ENCODE measurements at places on chromosomes 1 and 21.

DNA sequence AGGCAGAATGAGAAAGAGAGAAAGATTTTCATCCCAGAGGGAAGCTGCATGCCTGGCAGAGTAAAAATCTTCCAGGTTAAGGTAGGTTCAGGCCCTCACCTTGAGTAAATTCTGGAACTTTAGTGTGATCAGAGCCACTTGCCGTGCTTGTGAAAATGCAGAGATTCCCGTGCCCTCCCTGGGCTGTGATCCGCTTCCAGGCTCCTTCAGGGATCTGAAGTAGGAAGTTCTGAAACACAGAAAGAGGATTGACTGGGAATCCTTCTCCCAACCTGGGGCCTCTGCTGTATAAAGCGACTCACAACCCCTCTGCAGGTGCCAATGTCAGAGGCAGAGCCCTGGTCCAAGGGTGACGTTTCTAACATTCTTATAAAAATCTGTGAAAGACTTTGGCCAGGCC lies 26.6 kb downstream of the NUAK2 start:
- no peak for DNase-seq

DNA sequence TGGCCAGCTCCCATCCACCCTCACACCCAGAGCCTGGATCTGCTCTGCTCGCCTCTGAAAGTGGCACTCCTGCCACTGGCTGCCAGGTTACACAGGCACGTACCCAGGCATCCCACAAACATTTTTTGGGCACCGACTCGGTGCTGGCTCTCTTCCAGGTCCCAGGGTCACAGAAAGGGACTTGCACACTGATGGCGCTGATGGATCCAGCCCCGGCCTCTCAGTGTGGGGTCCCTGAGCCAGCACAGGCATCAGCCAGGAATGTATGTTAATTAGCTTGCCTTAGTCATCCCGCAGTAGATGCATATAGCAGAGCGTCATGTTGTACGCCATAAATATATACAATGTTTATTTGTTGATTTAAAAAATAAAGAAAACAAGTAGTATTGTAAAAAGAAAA lies 537.2 kb downstream of the NPHP4 start:
- DNase-seq = no peak

DNA sequence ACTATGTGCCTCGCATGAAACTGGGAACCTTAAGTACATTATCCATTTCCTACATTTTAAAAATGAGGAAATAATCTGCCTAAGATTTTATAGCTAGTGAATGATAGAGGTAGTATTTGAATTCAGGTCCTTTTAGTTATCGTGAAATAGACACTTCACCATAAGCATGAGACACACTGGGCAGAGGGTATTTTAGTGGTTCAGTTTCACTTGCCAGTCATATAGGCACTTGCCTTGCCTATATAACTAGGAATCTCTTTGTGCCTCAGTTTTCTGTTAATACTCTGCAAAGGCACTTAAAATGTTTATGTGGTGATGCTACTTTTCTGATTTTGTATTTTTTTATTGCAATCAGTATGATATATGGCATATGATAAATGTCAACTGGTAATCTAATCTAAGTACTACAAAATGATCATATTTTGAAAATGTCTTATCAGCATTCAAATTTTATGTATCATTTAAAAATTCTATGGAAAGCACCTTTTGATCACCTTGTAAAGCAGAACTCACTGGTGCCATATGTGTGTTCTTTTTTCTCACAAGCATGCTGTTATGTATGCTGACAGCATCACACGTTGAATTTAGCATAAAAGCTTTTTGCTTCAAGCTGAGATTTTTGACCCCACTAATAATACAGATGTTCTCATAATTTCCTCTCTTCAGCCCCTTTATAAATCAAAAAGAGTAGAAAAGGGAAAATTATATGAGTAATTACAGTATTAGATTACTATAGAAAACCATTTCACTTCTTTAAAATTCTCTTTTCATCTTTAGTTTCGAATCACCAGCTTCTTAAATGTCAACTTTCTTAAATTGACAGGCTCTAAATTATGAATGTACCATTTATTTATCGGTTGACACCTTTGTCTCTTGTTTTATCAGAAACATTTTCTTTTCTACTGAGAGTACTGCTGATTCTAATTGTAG lies 52.6 kb downstream of the RPS6KC1 start:
- no peak for DNase-seq

- DNase-seq = no peak
Measured at GRCh38 chr1:50989694-50990093, 19.6 kb downstream of the CDKN2C start.

DNA sequence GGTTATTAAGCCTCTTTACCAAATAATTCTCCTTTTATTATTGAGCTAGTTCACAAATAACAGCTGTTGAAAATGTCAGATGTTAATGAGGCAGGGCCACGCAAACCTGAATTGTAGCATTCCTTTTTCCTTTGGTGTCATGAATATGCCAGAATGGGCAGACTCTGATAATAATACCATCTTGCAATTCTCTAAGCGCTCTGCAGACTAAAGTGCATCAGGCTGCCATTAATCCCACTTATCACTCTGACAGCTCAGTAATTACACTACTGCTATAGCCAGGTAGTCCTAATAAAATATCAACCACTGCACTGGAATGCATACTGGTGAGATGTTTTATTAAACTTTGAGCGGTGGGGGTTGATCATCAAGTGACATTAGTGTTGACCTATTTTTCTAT lies 177.7 kb downstream of the DPYD start:
- no peak for DNase-seq

DNA sequence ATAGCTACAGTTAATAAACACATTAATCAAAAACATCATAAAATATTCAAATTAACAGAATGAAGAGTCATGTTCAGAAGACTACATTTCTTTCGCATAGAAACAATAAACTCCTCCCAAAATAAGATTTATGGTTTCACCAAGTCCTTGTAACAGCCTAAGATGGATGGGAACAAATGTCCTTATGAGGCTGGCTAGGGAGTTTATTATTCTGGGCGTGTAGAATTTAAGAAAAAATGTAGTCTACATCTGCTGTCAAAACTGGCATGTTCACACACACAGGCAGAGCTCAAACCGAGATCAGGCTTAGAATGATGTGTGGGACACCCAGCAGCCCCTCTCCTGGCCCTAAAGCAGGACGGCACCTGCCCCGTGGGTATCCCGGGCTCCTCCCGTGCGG lies 101.1 kb downstream of the NPHP4 start:
- no peak for DNase-seq

DNA sequence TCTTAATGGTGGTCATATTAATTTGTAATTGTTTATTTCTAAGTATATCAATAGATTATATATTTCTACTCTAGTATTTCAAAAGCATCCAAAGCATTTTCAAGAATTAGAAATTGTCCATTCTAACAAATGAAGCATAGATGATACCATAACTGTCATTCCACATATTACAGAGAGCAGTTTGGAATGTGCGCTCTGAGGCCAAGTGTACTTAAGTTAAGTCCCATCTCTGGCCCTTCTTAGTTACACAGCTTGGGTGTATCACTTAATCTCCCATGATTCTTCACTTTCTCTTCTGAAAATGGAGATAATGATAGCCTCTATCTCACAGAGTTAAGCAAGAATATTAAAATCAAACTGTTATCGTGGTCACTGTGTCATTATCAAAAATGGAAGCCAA lies 281.1 kb downstream of the MRPL39 start:
- DNase-seq = no peak

DNA sequence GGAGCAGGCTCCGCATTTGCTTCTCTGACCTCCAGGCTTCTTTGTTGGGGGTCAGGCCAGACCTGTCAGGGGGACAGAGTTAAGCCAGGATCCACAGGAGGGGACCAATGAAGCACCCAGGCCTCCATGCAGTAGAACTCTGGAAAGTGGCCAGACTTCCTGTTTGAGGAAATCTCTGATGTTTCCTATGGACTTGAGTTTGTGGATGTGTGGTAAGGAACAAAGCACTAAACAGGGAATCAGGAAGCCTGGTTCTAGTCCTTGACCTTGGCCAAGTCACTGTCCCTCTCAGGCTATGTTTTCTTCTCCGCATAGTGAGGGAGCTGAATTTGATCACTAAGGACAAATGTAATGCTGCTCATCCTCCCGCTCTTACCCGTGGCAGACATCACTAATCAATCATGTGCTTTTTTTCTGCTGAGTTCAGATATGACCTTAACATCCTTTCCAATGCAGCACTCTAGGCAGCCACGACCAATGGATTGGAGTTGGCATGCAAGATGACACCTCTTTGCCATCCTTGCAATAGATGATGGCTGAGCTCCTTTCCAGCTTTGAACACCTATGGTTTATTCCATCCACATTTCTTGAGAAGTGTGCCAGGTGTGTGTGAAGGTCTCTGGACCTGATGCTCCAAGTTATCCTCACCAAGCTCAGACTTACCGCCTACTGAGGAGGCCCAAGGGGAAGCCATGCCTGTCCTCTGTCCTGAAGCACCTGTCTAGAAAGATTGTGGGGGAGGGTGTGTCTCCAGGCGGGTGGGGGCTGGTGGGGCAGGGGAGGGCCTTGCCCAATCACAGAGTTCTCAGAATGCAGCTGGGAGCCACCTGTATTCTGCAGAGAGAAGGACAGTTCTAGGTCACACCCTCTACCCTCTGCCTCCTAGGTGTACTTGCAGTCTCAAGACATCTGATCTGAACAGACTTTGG lies 9.9 kb downstream of the SH2D2A start:
- DNase-seq = no peak

GRCh38 chr1:233127157-233127556 lies 168.4 kb downstream of the PCNX2 start:
- no peak for DNase-seq

GRCh38 chr1:42639116-42639515 lies 19.1 kb upstream of the PPIH start:
- DNase-seq = no peak

- peak; percentile 9 for DNase-seq
Measured at GRCh38 chr1:34787461-34788420, 5.1 kb upstream of the GJA4 start.

- no peak for DNase-seq
Measured at GRCh38 chr1:83931658-83932253, 67.2 kb downstream of the TTLL7 start.

DNA sequence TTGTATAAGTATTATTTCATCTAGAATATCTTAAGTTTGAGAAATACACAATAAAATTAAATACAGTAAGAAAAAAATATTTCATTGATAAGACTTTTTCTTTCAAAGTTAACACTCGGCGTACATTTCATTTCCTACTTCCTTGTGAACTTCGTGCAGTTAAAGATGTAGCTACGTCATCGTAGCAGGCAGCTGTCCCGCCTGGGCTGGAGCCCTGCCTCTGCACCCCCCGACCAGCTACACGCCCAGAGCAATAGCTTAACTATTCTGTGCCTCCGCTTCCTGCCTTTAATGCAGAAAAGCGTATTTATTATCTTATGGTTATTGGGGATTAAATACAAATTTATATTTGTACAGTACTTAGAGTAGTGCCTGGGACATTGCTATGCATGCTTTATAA lies 53.5 kb downstream of the CLSTN1 start:
- DNase-seq = no peak

GRCh38 chr1:212432272-212432660 lies 454 bp upstream of the NENF start:
- no peak for DNase-seq

GRCh38 chr1:153880962-153881361 lies 41.8 kb downstream of the GATAD2B start:
- peak; percentile 62 for DNase-seq

- no peak for DNase-seq
Measured at GRCh38 chr1:145845144-145845513, 301 bp upstream of the NUDT17 start.

- no peak for DNase-seq
Measured at GRCh38 chr1:3545363-3546047, 65.8 kb downstream of the MEGF6 start.

- no peak for DNase-seq
Measured at GRCh38 chr1:157287462-157287861, 149.3 kb upstream of the ETV3 start.

GRCh38 chr1:157278383-157279137 lies 140.4 kb upstream of the ETV3 start:
- no peak for DNase-seq

- DNase-seq = no peak
Measured at GRCh38 chr1:239686386-239686785, 300.0 kb downstream of the CHRM3 start.

DNA sequence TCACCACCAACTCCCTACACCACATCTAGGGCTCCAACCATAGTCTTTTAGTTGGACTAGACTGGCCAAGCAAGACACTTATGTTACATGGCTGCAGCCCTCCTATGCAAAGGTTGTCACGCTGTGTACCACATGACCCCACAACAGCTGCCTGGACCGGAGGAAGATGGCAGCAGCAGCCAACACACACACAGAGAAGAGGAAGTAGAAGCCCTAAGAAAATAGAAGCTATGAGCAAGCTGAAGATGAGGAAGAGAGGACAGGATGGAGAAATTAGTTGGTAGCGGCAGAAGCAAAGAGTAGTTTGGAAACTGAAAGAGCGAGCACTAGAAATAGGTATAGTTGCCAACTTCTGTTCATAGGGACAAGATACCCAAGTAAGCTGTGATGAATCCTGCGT lies 60.8 kb upstream of the RALGPS2 start:
- DNase-seq = no peak

DNA sequence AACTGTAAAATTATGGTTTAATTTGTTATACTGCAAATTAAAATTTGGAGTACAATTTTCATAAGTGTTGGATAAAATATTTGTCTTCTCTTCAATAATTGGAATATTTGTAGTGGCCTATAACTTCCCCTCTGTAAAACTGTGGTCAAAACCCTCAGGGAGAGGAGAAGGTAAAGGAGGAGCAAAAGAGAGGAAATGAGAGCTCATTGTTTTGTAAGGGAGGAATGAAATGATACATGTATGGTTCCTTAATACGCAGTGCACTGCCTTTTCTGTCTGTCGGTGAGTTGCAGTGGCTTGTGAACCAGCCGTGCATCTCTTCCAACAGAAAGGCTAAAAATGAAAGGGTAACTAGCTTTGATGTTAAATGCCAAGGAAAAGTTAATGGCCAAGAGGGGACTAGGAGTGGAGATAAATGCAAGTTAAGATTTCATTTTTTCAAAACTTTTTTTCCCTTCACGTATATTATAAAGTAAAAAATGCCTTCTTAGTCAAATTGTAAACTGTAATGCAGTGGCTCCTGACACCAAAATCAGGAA lies 26.4 kb downstream of the LRRC8D start:
- no peak for DNase-seq

- no peak for DNase-seq
Measured at GRCh38 chr1:203681739-203682138, 55.1 kb downstream of the ATP2B4 start.

- DNase-seq = no peak
Measured at GRCh38 chr21:21114461-21114860, 116.3 kb downstream of the NCAM2 start.

DNA sequence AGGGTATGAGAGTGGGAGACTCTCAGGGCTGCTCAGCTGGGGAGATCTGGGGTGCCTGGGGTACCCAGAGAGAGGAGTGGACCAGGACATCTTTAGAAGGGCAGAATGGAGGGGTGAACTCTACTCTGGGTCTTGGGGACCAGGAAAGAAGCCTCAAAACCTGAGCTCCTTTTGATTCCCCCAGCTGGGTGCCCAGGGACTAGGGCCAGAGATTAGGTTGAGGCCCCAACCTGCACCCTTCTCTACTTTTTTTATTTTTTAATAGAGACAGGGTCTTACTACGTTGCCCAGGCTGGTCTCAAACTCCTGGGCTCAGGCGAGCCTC lies 1.9 kb downstream of the PDZK1IP1 start:
- DNase-seq = no peak
